ENCODE measurements at places on chromosomes 7 and 10.
A peak's percentile ranks its signal among the peaks of the same experiment; 100 is the strongest.

DNA sequence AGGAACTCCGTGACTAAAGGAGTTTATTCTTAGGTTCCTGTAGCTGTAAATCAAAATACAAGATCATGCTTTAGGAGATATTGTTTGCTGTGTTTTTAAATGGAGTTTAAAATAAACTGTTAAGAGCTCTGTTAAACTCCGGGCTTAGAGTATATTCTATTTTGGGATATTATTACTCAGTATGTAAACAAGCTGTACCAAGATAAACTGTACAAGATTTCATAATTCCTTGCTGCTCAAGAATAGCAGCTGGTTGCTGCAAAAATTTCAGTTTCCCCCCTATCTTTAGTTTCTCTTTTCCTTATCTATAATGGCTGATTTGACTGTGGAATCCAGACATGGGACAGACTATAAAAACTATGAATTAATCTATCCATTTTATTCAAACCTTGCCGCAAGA lies 215.7 kb downstream of the HTR7 start:
- peak; percentile 46 for DNase-seq

GRCh38 chr10:58956926-58957325 lies 219.5 kb upstream of the PHYHIPL start:
- peak; percentile 3 for DNase-seq

GRCh38 chr10:72779874-72780273 lies 87.9 kb downstream of the MCU start:
- no peak for DNase-seq

GRCh38 chr7:93036807-93037206 lies 81.0 kb downstream of the SAMD9 start:
- DNase-seq, result no peak

DNA sequence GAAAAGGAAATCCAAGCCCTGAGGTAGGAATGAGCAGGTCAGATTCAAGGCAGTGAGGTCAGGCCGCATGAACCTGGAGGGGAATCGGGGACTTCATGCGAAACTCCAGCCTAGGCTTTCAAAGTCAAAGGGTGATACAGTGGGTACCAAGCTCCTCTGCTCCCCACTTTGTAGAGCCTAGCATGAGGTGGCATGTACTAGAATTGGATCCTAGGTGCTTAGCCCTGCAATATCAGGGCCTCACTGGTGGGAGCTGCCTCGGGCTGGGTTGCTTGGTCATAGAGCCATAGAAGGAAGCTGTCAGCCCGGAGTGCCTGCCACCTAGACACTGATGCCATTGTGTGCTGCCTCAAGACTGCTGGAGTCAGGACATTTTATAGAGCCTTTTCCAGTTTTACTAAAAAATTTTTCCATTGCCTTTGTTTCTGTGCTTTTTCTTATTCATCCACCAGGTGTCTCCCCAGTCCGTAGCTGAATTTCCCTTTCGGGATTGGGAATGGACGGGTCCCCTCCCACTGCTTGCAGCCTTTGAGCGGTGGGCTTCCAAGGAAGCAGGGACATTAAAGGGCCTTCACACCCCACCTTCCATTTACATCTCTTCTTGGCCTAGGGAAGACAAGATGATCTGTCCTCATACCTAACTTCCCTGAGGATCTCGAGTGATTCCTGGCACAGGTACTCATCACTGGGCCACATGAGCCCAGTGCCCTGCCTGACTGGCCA lies 5.5 kb upstream of the LZTS2 start:
- DNase-seq, result peak; percentile 45

GRCh38 chr10:91424016-91424415 lies 13.9 kb downstream of the HECTD2 start:
- peak; percentile 49 for DNase-seq

- no peak for DNase-seq
These were observed 19.1 kb upstream of the PCGF5 start for GRCh38 chr10:91201213-91201996.

DNA sequence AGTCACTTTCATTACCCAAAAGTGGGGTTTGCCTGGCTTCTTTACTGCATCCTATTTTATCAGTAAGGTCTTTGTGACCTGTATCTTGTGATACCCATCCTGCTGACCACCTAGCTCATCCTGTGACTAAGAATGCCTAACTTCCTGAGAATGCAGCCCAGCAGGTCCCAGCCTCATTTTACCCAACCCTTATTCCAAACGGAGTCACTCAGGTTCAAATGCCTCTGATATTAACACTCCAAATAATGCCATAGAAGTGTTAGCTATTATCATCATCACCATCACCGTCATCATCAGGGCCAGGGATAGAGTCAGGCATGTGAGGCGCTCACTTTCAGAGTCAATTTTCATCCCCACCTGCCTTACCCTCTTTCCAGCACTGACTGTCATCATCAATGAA lies 85.5 kb downstream of the SLC16A9 start:
- no peak for DNase-seq
